ENCODE measurements at places on chromosomes 6 and 20.

DNA sequence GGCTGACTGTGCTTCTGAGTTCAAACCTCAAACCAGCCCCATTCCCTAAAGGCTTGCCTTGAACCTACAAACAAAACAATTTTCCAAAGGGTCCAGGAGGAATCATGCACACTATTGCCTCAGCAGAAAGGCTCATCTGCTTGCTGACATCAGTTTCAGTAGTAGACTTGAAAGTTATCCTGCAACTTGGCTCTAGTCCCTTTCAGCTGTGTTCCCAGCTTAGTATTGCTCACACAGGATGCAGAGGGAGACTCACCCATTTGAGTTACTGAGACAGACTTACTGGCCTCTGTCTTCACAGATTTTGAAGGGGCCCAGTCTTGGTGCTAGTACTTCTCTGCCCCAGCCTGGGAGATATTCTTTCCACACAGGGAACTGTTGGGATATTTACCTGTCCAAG is 38.5 kb upstream of the TFB1M start:
- DNase-seq, result no peak

DNA sequence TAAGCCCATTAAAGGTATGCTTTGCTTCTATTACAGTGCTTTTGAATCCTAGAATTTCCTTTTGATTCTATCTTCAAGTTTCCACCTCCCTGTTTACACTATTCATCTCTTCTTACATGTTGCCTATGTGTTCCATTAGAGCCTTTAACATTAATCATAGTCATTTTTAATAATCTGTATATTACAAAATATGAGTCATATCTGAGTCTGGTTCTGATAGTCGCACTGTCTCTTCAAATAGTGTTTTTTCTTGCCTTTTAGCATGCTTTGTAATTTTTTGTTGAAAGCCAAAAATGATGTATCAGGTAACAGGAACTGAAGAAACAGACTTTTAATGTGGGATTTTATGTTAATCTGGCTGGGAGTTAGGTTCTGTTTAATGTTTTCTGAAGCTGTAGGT is 68.4 kb downstream of the DNAAF9 start:
- DNase-seq, result no peak

GRCh38 chr6:149150801-149151398 is 166.6 kb upstream of the TAB2 start:
- DNase-seq, result no peak

DNA sequence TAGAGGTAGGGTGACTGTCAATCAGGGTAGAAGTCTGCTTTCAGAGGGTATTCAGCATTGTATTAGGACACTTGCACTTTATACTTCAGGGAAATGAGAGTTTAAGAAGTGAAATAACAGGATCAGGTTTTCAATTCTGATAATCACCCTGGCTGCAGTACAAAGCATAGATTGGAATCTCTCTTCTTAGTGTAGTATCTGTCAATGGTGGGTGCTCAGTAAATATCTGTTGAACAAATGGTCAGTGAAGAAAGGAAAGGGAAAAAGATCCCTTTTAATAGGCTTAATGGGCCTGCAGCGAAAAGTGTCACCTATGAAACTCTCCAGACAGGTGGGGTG is 18.7 kb downstream of the TUBB2B start:
- no peak for DNase-seq

DNA sequence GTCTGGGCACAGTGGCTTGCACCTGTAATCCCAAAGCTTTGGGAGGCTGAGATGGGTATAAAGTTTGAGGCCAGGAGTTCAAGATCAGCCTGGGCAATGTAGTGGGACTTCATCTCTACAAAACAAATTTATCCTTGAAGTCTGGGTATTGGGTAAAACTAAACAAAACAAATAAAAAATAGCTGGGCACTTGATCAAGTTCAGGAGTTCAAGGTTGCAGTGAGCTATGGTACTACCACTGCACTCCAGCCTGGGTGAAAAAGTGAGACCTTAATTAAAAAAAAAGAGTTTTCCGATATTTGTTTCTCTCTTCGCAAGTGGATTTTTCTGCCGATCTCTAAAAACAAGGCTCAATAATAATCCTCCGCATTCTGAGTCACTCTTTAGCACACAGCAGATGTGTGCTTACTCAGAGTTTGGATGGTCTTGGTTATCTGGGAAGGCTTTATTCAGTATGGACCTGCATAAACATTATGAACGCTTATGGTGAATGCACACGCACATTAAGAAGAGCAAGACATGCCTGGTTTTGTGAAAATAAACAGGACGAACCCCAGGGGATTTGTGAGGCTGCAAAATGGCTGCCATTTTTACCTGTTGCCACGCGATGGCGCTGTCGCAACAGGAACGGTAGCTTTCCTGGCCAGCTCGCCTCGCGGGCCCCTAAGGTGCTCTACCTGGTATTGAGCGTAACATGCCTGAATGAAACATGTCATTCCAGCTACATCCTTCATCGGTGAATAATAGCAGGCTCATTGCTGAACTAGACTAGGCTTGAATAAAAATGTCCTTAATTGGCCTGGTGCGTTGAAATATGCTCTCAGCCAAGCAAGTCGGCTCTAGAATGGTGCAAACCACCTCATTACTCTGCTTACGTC is 6.0 kb downstream of the OPN5 start:
- DNase-seq, result peak; percentile 51

Measured in right lung (tissue), 10 donors.